ENCODE measurements at places on chromosomes 12 and 14.

DNA sequence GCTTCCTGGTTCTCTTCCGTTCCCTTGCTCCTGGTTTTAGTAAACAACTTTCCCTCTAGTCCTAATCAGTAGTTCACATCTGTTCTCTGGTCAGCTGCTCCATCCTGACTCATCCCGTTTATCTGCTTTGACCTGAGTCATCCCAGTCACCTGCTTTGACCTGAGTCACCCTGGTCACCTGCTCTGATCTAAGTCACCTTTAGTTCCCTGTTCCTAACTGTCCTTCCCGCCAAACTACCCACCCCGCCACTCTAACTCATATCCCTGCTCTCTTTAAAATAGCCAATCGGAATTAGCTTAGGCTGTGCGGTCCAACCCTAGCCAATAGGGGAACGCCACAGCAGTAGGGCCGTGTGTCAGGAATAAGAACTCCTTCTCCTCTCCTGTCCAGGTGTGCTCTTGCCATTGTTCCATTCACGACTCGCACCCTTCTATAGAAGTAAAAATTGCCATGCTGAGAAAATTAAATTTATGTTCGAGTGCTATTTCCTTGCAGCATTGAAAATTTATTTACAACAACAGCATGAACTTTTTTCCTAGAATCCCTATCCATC lies 3.1 kb upstream of the ANKRD33 start:
- DNase-seq = no peak

DNA sequence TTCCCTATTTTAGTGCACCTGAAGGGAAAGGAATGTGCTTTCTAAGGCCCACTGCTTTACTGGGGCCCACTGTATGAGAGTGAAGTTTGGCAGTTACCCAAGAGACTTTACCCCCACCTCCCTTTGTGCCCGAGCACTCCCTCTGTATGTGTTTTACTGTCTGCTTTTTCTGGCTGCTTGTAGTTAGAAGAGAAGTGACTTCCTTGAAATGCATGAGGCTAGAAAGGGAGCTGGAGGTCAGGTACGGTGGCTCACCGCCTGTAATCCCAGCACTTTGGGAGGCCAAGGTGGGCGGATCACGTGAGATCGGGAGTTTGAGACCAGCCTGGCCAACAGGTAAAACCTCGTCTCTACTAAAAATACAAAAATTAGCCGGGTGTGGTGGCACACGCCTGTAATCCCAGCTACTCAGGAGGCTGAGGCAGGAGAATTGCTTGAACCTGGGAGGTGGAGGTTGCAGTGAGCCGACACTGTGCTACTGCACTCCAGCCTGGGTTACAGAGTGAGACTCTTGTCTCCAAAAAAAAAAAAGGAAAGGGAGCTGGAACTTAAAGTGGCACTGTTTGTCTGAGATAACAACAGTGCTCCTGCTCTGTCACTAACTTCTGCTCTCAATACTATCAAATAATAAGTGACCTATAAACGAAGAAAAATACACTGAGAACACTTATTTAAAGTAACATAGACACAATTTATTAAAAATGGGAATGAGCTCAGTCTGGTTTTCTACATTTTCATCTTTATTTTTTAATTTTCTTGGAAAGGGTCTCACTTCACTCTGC lies 5.8 kb downstream of the TRIP11 start:
- no peak for DNase-seq

- no peak for DNase-seq
These were observed 2.1 kb downstream of the WASHC4 start for GRCh38 chr12:105109465-105110212.

GRCh38 chr12:42450248-42450647 lies 124.3 kb downstream of the PPHLN1 start:
- DNase-seq = no peak

- DNase-seq = no peak
These were observed 170.1 kb upstream of the PWP1 start for GRCh38 chr12:107515446-107515958.

- no peak for DNase-seq
These were observed 5.6 kb downstream of the ZNF385A start for GRCh38 chr12:54378796-54379397.

All from NCI-H187 (cell line).